A172 (cell line): ENCODE measurements at places on chromosomes 2 and 18. TPM values are rescaled to one million over a fixed set of nuclear protein-coding genes. Genes with fewer than 3 reads are reported as not detected.

- no peak for DNase-seq
These were observed 651.4 kb downstream of the STK39 start for GRCh38 chr2:167595839-167596471.

- DNase-seq: no peak
These were observed 70.7 kb downstream of the CCDC93 start for GRCh38 chr2:117943013-117943672.

UPP2 gene
- not detected in 2 replicates for total RNA-seq

LCT gene
- total RNA-seq: not detected in 2 replicates

UGT1A8 gene
- total RNA-seq: not detected in 2 replicates
